ENCODE measurements at places on chromosomes 4 and X.

- DNase-seq = no peak
Observed at GRCh38 chr4:174828845-174829701, at the start of gene GLRA3. GLRA3 (minus strand) TSS chr4:174829247; CDS start chr4:174828811, 436 bp downstream.

DNA sequence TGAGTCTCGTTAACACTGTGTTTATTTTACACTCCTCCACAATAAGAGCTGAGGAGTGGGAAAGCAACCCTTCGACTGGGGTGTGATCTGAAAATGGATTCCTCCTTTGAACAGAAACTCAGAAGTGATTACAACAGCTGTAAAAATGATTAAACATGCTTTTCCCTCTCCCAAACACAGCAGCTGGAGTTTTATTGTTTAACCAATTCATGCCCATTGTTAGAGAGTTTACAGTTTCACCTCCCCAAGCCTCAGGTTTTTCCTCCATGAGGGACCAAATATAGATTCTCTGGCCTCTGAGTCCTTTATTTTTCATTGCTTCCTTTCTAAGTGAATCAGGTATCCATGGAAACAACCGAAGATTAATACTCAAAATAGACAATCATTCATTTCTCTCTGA, 263.0 kb upstream of the TAPT1 start:
- no peak for DNase-seq

DNA sequence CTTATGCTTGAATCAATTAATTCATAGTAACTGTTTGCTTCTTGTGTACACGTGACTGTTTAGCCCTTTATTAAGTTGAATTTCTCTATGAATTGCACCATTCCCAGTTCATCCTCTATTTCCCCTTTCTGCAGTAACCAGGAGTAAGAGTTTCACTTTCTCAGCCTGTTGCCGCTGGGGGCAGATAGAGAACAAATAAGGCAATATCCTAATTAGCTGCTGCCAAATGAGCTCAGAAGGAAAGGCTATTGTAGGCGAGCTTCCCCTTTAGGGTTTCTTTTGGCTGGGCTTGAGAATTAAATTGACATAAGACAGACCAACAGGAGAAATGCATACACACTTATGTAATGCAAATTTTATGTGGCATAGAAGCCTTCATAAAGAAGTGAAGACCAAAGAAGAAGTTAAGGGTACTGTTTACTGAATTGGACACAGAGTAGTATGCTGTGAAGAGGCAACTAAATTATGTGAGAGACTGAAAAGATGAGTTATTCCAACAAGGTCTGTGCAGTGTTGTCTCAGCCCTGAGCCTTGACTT, 1594.7 kb downstream of the TECRL start:
- no peak for DNase-seq

DNA sequence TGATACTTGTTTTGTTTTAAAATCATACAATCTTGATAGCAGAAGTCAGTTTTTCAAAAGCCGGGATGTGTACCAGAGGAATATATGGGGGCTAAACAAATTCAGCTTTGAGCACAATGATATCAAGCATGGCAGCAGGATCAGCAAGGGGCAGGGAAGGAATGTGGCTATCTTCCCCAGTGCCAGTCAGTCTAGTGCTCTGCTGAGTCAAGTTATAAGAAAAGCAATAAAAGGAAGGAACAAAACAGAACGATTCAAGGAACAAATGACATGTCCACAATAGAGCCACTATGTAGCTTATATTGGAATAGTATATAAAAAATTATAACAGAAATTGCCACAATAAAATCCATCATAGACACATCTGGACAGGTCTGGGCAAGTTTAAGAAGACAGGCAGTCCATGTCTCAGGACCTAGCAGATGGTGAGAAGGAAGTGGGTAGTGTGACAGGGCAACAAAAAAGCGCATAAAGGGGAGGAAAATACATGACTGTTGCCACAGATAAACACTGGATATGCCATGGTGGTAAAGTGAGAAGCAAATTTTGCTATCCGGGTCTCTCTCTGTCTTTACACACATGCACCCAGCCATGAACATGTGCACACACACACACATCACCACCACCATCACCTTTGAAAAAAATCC, 518.2 kb upstream of the HTR2C start:
- DNase-seq = no peak

DNA sequence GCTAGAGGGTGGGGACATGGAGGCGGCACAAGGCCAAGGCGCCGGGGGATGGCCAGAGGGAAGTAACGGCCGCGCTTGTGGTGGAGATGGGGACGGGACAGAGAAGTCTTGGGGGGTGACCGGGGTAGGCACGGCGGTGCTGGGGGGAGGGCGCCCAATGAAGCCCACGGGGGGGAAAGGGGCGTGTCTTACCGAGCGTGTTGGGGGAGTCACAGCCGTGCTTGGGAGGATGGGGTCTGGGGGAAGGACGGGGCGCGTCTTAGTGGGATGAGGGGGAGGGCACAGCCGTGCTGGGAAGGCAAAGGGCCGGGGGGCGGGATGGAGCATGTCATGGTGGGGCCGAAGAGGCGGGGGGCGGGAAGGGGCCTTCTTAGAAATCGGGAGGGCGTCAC, 952 bp downstream of the ARSD start:
- no peak for DNase-seq

All from T-helper 22 cell (primary cell).